ENCODE measurements at places on chromosomes 5 and 9.

GRCh38 chr9:130639124-130639765 lies 25.1 kb upstream of the PRDM12 start:
- no peak for DNase-seq

DNA sequence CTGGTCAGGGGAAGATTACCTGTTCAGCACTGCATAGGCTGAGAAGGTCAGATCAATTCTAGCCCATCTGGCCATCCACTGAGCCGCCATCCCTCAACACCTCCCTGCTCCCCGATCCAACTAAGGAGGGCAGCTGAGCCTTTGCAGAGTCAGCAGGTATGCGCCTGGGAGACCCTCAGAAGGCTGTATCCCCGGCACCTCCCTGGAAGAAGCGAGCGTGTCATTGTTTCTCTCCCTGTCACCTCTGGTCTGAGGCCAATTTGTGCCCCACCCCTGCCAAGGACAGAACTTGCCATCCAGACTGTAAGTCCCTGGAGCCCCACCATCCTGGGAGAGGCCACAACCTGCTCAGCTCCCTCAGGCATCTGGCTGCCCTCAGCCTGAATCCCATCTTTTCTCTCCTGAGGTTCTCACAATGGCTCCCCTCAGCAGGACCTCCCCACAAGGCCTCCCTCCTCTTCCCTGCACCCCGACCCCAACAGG lies 2.6 kb downstream of the CLTB start:
- no peak for DNase-seq

DNA sequence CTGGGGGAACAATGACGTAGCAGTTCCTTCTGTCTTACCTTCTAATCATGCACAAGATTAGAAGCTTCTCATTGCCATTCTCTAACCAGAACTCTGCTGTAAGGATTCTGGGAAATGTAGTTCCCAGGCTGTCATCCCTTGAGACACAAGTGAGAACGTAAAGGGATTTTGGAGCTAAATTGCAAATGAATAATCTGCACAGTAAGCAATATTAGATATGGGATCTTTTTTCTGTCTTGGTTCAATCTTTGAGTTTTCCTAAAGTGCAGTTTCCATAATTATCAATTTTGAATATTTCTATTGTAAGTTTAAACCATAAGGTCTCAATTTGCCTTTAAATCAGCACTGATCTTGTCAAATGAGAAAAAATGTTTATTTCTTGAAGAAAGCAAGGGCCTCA lies 189.7 kb upstream of the PLPPR1 start:
- DNase-seq = no peak

DNA sequence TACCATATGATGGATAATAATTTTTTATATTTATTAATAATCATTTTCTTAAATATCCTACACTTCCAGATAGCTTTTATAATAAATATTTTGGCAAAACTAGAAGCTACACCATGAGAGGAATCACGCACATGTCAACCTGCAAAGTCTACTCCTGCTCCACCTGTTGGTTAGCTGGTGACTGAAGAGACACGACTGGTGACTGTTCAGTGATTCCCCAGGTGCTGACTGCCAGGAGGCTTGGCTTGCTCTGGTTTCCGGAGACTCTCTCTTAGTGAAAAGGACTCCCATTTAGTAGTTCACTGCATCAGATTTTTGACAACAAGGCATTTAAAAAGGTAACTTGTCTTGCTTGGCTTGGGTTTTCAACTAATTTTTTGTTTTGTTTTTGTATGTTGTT lies 20.9 kb downstream of the GZMA start:
- no peak for DNase-seq

GRCh38 chr9:128898845-128899565 lies 17.1 kb downstream of the LRRC8A start:
- DNase-seq = no peak

DNA sequence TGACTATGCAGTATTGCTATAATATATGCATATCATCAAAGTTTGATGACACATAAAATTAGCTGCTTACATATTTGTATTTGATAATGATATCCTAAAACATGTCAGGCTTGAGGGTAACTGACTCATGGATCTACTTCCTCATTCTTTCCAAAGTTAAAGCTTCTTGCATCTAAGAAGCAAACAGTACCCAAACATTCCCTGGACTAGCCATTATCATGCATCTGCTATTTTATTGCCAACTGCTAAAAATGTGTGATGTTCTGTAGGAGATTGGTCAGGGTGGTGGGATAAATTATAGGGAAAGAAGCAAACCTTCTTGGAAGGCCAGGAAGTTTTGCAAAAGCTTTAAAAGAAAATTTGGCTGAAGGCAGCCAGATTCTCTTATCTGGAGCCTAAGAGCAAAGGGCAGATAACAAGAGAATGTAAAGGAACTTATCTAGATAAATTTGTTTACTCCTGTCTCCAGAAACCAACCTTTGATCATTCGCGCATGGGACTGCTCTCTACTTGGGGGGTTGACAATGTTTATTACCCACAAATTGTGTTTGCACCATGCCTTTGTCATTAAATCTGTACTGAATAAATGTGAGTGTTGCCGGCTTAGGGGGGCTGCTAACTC lies 604.1 kb upstream of the TLE4 start:
- no peak for DNase-seq

DNA sequence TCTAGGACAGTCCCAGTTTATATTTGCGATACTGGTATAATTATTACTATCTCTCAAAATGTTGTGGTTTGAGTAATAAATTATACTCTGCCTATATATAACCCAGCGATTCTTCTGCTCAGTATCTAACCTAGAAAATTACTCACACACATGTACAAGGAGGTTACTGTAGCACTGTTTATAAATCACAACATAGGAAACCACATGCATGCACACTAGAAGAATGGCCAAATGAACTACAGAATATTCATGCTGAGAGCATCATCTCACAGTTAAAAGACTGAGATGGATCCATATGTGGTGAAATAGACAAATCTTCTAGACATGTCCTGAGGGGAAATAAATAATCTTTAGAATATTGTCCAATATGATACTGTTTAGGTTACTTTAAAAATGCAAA lies 62.1 kb downstream of the INSYN2B start:
- no peak for DNase-seq

GRCh38 chr5:140051950-140052349 lies 8.9 kb upstream of the NRG2 start:
- DNase-seq = no peak

DNA sequence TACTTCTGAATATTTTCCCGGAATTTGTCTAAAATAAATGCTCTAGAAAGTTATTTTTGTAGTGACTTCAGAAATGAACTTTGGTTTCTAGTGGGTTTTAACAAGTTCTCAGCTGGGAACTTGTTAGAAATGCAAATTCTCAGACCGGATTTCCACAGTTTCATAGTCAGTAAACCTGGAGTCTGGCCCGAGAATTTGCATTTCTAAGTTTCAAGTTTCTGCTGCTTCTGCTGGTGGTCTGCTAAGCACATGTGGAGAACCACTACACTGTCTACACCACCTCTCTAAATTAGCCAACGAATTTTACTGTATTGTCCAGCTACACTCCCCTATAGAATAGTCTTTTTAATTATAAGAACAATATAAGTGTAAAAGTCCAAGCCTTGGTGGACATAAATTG lies 208.0 kb downstream of the CHSY3 start:
- DNase-seq = no peak

DNA sequence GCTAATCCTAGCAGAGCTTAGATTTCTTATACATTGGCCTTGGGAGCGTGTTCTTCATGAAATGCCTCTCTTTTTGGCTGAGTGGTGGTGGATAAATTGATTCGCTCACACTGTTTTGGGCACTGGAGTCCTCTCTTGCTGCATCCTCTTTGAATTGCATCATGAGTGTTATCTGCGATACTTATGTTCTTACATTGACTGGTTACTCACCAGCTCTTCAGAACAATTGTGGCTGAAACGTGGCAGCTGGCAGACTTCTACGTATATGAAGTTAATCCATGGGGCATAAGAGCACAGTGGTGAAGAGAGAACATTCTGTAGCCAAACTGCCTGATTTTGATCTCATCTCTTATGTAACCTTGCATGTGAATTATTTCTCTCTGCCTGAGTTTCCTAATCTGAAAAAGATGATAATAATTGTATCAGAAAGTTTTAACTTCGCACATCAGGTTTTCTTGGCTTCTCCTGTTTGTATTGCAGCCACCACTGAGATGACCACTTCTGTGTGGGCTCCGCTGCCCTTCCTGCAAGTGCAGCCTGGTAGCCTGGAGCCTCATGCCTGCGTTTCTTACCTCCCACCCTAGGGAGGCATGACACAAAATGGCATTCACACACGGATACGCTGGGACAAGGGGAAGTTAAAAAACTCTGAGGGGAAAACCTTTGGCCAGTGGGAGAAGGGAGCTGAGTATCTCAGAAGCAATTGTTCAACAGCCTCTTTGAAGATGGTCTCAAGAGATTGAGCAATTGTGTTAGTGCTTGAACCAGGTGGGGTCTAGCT lies 295.2 kb downstream of the ARHGAP26 start:
- DNase-seq = no peak

DNA sequence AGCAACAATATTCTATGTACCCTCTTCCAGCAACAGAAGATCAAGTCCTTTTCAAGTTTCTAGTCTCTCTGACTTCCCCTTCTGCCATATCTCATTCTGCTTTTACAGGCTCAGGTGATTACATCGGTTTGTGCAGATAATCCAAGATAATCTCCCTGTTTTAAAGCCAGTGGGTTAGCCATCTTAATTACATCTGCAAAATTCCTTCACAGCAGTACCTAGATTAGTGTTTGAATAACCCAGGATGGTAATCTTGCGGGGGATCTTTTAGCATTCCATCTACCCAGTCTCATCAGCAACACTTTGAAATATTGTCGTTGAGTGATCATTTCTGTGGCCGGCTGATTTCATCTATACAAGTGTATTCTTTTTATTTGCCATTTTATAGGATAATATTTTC lies 130.2 kb downstream of the GHR start:
- no peak for DNase-seq

- no peak for DNase-seq
Observed at GRCh38 chr9:36050476-36050875, 13.8 kb downstream of the RECK start.

- DNase-seq = no peak
Observed at GRCh38 chr5:138778234-138778633, 25.0 kb downstream of the CTNNA1 start.

DNA sequence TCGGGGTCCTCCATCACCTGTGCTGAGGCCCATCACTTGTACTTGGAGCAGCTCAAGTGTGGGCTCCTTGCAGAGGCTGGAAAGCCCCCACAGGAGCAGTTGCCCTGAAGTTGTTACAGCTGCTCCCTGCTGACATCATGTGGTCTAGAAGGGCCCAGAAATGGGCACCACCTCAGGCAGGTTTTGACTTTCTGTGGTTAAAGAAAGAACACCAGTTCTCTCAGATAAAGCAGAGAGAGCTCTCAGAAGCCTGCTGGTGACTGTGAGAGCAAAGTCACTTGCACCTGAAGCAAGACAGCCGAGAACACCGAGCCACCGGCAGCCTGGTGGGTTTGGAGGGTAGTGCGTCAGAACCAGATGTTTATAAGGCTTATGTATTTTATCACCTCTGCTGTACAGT lies 70.4 kb downstream of the MVB12B start:
- no peak for DNase-seq

DNA sequence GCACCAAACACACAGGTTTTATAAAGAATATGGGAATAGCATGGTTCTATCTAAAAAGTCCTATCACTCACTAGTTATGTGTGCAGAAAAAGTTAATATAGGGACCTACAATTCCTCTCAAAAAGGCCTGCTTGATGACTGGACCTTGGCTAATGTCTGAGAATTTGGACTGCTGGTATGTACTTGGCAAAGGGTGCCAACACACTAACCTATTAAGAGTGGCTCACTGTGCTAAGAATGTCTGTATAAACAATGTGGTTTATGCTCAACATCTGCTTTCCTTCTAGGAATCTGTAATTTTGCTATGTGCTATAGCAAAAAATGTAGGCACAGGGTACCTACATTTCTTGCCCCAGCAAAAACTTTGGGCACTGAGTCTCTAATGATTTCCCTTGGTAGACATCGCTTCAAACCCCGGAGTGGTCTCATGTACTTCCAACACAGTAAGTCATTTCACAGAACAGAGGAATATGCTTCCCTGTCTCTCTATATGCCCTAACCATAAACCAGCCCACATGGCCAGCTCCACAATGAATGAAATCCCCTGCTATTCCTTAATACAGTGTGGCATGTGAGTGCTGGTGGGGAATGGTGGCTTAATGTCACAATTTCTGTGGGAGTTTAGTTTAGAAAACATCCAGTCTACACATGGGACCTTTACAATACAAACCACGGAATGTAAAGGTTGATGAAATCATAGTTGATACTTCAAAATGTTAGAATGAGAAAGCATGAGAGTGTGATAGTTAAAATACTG lies 101.7 kb downstream of the UBAP2 start:
- no peak for DNase-seq

DNA sequence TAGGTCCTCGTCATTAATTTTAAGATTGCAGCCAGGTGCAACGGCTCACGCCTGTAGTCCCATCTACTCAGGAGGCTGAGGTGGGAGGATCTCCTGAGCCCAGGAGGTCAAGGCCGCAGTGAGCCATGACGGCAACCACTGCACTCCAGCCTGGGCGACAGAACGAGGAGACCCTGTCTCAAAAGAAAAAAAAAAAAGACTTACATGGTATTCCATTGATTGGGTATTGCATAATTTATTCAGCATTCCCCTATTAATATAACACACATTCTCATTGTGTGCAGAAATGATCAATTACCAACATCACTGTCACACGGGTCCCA lies 62.9 kb downstream of the DUSP1 start:
- no peak for DNase-seq

DNA sequence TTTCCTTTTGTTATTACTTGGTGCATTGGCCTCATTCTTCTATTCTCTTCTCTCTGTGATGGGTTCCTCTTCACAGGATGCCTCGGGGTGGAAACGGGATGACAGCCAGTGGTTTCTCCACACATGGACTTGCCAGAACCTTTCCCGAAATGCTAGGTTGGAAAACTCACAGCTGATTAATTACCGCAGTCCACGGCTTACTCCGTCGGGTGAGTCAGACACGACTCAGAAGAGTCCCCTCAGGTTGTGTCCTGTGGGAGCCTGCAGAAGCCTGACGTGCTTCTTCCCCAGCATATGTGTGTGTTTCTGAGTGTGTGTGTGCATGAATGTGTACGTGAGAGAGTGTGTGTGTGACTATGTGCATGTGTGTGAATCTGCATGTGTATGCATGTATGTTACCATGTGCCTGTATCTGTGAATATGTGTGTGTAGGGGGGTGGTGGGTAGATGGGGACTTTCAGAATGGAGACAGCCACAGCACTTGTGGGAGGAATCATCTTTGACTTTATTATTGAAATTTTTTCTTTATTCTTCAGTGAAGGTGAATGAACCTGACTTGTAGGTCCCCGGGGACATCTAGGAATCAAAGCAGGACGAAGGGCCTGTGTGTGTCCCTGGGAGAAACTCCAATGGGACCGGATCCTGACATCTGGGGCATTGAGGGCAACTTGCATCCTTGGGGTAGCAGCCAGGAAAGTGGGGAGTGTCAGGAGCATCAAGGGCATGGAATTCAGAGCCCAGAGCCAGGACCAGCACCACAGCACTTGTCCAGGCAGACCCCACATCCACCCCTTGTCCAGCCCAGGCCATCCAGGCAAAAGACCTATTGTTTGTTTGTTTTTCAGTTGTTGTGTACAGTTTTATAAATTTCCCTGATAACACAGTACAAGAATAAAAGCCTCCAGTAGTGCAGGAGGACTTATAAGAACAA lies 21.9 kb upstream of the MED10 start:
- no peak for DNase-seq

GRCh38 chr5:76535577-76535976 lies 87.6 kb downstream of the F2RL2 start:
- no peak for DNase-seq
